ENCODE measurements at places on chromosomes 4 and X.

GRCh38 chr4:3368841-3369760 is 72.7 kb upstream of the HGFAC start:
- no peak for DNase-seq

GRCh38 chrX:2828959-2829411 is 255 bp downstream of the GYG2 start:
- DNase-seq, result no peak

DNA sequence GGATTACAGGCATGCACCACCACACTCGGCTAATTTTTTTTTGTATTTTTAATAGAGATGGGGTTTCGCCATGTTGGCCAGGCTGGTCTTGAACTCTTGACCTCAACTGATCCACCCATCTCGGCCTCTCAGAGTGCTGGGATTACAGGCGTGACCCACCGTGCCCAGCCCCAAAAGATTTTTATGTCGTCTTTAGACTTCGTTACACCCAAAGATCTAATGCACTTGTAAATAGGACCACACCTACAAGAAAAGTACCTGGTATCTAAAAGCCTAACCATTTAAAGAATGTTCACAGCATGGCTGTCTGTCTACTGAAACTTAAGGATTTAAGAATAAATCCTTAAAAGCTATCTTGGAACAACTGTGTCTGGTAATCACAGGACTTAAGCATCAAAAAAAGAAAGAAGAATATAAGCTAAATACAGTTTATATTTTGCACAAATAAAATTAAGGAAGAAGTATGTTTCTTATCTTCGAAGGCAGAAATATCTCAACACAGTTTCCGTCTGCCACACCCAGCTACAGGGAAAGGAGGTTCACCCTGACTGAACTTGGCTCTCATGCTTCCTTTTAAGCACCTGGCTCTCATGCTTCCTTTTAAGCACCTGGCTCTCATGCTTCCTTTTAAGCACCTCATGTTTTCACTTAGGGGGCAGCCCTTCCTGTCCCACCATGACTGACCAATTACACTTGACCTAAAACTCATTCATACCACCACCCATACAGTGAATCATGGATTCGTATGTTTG is 92.0 kb upstream of the STS start:
- no peak for DNase-seq

GRCh38 chr4:137125011-137125410 is 407.3 kb downstream of the PCDH18 start:
- DNase-seq, result no peak

DNA sequence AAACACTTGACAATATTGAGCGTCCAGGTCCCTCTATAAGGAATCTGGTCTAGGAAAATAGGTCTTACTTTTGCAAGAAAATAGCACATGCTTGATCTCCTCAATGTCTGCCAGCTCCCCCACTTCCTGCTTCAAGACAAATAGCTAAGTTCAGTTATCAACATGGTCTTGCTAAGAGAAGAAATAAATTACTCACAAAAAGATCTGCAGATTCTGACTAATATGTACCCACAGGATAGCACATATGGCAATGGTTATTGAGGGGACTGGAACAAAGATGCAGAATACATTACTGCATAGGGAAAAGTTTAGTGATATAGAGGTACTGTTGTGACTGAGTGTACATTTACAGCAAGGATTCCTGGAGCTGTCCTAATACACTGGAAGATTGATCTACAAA is 457.5 kb upstream of the GRID2 start:
- no peak for DNase-seq

DNA sequence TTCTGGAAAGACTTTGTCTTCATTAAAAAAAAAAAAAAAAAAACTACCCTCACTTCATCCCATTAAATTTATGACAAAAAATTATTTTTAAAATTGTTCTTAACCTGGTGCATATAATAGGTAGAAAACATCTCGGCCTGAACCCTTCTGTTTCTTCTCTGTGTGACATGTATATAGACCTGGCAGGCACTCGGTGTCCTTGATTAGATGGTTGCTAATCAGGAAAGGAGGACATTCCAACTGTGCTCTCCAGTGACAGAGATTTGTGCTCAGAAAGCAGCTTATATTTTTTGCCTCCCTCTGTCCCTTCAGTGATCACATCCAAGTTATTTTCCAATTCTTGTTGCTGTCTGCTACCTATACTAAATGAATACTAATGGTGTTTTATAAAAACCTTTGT is 355.6 kb downstream of the CBLL2 start:
- DNase-seq, result no peak

DNA sequence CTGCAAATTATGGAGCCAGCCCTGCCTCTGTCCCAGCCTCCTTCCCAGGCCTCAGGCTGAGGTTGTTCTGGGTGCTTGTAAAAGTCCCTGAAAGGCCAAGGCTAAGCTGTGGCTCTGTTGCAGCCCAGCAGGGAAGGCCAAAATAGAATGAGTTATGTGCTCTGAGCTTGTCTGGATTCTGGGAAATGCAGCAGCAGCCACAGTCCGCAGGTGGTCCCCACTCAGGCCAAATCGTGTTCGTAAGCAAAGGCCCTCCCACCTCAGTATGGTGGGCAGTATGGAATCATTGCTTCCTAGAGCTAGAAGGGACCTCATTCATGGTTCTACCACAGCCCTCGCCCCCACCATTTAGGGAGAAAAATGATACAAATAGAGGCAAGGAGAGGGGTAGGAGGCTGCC is 4.7 kb upstream of the TCEAL1 start:
- DNase-seq, result no peak

GRCh38 chr4:171812665-171813525 is at the start of gene GALNTL6:
TSS of gene GALNTL6 (plus strand) at chr4:171813404.
- DNase-seq, result no peak

DNA sequence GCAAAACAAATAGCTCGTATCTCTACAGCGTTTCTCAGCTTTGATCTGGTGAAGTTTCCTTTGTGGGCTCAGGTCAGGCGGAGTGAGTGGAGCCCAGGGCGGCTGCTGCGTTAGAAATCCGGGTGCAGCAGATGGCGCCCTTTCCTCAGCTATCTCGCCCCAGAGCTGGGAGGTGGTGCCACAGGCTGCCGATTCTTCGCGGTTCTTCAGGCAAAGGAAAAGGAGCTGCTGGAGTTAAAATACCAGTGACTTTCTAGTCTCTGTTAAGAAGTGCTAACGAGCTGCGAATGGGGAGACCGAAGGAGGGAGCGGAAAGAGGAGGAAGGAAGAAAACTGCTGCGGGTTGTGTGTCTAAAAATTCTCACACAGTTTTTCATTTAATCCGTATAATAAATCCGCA is 114.6 kb downstream of the CPE start:
- DNase-seq, result peak; percentile 27

GRCh38 chrX:135985973-135986310 is 707 bp downstream of the SLC9A6 start:
- no peak for DNase-seq

- DNase-seq, result no peak
These were observed 53.6 kb downstream of the BLTP1 start for GRCh38 chr4:122205687-122206086.

DNA sequence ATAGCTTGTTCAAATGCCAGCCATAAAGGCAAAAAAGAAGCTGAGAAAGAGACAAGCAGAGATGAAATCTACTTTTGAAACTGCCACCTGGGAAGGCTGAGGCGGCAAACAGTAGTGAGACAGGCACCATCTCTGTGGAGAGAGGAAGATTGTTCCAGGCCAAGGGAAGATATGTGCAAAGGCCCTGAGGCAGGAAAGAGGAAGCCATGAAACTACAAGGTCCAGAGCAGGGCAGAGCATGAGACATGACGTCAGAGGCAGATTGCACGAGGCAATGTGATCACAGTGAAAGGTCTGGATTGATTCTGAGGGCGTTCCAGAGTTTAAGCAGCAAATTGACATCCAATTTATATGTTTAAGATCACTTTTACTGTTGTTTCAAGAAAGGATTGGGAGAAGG is 226.1 kb downstream of the QDPR start:
- DNase-seq, result no peak

DNA sequence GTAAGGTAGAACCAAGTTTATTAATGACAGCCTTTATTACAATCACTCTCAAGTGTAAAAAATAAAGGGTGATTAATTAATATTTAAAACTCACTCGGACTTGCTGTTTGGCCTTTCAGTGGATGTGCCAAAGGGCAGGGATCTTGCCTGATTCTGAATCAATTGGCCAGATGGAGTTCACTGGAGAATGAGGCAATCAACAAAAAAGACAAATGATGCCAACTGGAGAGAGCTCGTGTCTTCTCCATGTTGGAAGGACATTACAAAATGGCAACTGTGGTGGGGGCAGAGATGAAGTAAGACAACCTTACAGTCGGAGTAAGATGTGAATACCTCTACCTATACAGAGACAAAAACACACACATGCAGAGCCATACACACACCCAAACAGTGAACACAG is 188.0 kb downstream of the TSPAN5 start:
- no peak for DNase-seq

DNA sequence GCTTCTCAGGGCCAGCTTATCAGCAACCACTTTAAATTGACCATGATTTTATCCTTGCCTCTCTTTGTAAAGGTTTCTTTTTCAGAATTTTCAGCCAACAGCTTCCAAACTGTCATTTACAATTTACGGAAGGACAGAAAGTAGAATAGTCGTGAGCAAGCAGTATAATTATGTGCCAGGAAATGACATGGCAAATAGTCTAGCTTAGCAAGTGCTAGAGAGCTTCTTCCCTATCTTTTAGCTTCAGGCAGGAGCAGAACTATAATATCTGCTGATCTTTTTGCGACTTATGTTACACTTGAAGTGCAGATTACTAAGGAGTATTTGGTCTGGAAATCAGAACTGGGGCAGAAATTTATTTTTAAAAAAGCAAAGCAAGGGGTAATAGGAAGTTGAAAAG is 123.0 kb upstream of the AP1S2 start:
- no peak for DNase-seq

DNA sequence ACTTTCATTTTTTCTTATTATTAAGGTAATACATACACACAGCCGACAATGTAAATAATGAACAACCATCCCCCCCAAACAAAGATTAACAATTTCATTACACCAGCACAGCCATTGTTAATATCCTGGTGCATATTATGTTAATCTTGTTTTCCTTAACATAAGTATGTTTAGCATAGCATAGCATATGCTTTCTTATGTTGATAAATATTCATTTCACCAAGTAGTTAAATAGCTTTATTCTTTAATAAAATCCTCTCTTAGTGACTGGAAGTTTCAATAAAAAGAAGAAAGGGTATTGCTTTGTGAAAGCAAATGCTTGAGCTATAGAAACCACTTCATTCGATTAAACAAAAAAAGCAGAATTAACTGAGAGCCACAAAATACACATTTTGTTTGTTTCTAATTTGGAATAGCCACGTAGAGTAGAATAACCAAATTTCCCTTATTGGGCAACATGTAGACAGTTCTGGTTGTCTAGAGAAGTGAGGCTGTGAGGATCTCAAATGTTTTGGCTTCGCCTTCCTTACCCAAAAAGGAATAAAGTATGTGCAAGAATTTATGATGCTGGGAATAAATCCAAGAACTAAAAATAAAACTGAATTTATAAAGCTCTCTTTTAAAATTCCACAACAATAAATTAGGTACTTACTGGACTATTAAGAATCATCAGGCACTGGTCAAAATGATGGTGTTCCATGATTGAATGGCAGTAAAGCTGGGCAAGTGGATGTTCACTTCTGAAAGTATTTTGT is 118.0 kb downstream of the PDE5A start:
- no peak for DNase-seq

- no peak for DNase-seq
These were observed 10.6 kb downstream of the FLNA start for GRCh38 chrX:154363706-154364439.

DNA sequence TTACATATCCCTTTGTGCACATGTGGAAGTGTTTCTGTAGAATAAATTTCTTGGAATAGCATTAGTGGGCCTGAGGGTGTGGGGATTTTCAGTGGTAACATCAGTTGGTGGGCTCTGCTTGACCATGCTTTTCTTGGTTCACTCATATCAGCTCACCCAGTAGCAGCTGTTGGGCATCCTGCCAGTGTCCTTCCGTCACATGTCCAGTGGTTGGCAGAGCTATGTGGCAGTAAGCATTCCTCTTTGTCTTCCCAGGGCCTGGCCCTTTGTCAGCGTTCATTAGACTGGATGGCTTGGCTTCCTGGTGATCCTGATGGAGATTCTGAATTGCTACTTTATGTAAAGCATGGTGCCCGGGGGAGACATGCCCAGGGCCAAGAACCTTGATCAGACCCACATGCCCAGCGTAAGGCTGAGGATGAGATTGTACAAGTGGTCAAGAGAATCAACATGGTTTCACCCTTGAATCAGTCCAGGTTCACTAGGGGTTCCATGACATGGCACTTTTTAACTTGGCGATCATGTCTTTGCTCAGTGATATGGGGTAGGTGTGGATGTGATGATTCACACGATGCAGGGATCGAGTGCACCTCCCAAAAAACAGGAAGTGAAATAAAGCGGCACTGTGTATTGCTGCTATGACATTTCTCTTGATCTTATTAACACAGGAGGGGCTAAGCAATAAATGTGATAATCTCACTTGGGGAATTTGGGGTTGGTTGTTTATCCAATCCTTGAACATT is 72.1 kb upstream of the IGFBP7 start:
- no peak for DNase-seq

DNA sequence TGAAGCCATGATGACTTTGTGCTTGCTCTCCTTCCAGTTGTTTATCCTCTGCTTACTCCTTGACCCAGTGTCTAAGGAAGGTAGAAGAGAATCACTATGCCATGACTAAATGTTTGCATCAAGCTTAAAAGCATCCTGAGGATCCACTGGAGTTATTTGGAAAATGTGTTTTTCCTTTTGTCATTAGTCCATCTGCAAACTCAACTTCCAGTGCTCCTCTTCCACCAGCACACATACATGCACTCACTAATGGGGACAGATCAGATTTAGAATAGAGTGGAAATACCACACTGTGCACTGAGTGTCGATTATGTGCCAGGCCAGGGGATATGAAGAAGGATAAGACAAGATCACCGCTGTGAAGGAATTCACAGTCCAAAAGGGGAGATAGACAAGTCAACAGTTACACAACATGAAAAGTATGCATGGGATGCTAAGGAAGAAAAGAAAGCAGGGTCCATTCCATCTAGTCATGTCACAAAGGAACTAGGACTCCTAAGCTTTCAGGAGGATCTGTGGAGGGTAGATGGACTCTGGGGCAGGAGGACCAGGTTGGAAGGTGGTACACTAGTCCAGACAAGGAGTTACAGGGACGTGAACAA is 1.9 kb downstream of the OCIAD2 start:
- no peak for DNase-seq

GRCh38 chr4:107153228-107153627 is 117.1 kb upstream of the DKK2 start:
- no peak for DNase-seq

GRCh38 chr4:118947095-118947494 is 58.4 kb downstream of the SYNPO2 start:
- DNase-seq, result no peak

GRCh38 chrX:132207996-132208395 is 11.3 kb downstream of the RAP2C start:
- no peak for DNase-seq

DNA sequence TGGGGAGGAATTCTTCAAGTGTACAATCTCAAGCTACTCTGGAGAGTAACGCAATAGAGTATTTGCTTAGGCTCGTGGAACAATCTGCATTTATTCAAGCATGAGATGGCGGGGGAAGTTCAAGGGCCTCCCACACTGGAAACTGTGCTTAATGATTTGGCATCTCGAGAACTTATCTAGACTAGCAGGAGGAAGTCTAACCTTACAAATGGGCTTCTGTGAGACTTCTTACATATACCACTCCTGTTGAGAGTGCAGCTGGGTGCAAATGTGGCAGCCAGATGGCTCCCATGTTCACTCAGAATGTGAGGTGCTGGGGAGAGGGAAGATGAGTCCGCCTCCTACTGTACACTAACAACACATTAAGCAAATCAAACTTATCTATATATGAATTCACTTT is 29.3 kb upstream of the PTPN13 start:
- DNase-seq, result no peak

GRCh38 chrX:12979026-12979607 is 4.2 kb downstream of the TMSB4X start:
- no peak for DNase-seq
